ENCODE measurements at places on chromosomes 2 and 18.

DNA sequence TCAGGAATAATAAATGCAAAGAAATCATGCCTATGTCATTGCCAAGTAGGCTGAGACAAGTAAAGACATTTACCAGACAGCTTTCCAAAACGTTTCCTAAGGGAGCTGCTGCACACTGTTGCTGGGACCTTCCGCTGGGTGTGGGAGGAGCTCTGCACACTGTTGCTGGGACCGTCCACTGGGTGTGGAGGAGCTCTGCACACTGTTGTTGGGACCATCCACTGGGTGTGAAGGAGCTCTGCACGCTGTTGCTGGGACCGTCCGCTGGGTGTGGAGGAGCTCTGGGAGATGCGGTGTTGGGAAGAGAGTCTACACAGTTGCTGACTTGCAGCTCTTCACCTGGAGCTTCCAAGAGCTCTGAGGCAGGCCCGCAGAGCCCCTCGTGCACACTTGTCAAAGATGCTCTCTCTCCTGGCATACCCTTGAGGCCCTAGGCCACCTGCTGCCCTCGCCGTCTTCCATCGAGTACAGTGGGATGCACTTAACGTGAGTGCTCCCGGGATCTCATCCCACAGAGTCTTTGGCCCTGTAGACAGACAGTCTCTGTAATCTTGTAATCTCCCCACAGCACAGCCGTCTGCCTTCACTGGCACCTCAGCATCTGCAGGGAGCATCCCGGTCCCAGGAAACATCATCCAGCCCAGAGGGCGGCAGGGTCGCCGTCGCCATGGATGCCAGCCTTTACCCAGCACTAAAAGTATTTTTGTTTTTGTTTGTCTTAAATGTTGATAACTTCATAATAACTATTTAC lies 51.4 kb downstream of the TRAPPC12 start:
- DNase-seq: no peak

DNA sequence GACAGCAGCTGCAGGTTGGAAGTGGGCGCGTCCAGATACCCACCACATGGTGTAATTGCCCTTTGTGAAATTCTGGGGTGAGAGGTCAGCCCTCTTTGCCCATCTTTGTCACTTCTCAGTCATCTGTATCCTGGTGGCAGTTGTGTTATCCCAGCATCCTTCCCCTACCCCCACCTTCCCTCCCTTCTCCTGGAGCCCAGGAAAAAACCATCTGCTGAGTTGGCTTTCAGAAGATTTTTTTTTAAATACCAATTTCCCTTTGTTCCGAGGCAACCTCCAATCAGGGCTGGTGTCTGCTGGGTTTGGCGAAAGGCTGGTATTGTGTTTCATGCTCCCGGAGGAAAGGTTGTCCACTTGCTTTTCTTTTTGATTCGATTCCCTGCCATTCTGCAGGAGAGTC lies 35.2 kb downstream of the SETBP1 start:
- DNase-seq: no peak

- no peak for DNase-seq
These were observed 8.6 kb downstream of the ALLC start for GRCh38 chr2:3666613-3666975.

GRCh38 chr2:134250840-134251461 lies 2.9 kb upstream of the MGAT5 start:
- DNase-seq: peak; percentile 51

Data from activated CD4-positive, alpha-beta T cell treated with anti-CD3 and anti-CD28 coated beads, Interleukin-2, amount 50 U/mL, for 16 hours (primary cell).